ENCODE measurements at places on chromosomes 3 and 15.

GRCh38 chr3:66836363-66837152 is 161.5 kb upstream of the KBTBD8 start:
- DNase-seq, result no peak

DNA sequence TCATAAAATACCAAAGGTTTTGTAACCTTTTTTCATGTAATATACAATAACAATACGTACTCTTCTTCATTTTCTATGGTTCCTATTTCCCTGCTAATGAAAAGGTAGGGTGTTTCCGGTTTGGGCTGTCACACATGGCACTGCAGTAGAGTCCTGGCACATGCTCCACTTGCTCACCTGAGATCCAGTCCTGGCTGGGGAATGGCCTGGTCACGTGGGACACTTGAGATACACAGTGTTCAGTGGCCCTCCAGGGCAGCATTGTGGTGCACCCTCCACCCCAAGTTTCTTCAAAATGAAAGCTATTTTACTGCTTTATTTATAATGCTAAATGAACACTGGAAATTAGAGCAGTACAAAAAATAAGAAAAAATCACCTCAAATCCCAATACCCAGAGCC is 23.2 kb downstream of the MRPS25 start:
- DNase-seq, result no peak

- DNase-seq, result no peak
Measured at GRCh38 chr15:45386420-45386819, 8.1 kb upstream of the GATM start.

- DNase-seq, result no peak
Measured at GRCh38 chr3:31882431-31882830, 98.6 kb downstream of the OSBPL10 start.

- no peak for DNase-seq
Measured at GRCh38 chr15:45156744-45157455, 27.1 kb downstream of the DUOX1 start.

GRCh38 chr3:141373768-141374526 is 5.6 kb downstream of the ZBTB38 start:
- DNase-seq, result no peak

All from cortex of kidney (tissue), 1 donor.